ENCODE measurements at places on chromosomes 3 and 15.

GRCh38 chr3:187795207-187795960, 50.1 kb upstream of the BCL6 start:
- DNase-seq, result no peak

DNA sequence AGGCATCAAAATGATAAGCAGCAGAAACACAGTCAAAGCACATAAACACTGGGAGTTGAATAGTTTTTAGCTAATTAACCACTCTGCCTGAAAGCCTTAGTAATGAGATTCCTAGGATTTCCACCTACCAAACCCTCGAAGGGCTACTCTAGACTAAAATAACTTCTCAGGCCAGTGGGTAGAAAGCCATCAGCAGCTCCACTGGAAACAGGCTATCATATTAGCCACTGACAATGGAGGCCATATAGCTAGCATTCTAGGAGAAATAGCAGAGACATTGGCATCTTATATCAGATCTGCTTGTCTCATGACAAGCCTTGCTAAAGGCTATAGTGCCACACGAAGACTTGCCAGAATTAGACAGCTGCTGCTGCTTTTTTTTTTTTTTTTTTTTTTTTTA, 4.5 kb upstream of the CAPN3 start:
- no peak for DNase-seq

DNA sequence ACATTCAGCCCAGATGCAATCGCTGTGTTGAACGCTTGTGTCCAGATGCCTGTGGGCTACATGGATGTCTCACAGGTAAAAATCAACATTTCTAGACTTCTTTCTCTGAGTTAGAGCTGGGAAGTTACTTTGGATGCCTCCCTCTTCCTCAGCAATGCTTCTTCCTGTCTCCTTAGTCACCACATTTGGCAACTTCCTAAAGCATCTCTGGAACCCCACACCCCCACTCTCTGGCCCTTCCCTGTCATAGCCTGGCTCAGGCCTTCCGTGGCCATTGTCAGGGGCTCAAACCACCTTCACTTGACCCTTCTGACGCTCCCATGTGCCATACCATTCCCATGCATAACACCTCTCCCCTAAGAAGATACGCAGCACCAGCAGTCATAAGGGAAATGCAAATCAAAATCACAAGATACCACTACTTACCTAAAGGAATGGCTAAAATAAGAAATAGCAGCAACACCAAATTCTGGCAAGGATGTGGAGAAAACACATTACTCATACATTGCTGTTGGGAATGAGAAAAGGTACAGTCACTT, 21.6 kb upstream of the RGMA start:
- DNase-seq, result no peak

DNA sequence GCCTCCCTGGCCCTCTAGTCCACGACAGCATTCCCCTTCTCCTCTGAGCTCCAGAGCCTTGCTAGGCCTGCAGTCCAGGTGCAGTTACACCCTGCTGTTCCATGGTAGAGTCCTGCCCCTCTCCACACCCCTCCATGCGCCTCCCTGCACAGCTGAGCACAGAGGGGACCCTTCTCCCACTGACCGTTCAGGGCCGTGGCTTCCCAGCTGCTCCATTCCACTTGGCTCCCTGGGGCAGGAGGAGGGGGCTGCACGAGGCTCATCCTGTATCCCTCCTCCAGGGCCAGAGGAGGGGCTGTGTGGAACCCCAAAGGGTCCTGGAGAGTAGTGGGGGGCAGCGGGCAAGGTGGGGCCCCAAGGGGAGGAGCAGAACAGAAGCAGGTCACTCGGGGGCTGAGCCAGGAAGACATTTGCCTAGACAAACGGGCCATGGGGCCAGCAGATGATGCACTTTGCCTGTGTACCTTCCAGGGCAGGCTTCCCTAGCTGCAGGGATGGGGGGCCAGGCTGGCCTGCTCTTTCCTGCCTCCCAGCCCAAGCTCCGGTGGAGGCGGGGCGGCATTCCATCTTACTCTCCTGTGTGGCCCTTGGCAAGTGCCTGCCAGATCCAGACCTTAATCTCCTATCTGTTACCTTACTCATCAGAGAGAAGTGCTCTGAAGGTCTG, 20.7 kb upstream of the GOLGA6C start:
- no peak for DNase-seq

GRCh38 chr15:88909956-88910831, 3.0 kb downstream of the MFGE8 start:
- no peak for DNase-seq

DNA sequence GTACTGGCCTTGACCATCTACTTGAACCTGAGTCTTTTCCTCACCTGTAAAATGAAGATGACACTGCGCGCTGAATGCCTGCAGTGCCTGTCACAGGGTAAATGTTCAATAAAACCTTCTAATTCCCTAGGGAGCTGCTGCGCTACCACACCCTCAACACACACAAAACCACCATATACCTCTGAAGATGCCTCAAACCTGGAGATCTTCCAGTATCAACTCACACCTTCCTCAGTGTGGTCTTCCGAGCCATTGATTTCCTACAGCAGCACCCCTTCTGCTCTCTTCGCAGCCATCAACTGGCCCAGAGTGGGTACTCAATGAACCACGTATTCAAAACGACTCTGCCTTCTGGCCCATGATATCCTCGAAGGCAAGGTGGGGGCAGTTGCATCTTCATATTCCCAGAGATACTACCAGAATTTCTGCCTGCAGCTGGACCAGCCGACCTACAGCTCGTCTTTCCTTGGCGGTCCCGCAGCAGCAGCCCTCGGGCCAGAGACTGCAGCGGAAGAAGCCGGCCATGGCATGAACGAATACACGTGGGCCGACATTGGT, 695 bp downstream of the RPL32 start:
- DNase-seq, result no peak

- DNase-seq, result peak; percentile 76
These were observed 26.7 kb upstream of the TMC3 start for GRCh38 chr15:81400640-81401236.

DNA sequence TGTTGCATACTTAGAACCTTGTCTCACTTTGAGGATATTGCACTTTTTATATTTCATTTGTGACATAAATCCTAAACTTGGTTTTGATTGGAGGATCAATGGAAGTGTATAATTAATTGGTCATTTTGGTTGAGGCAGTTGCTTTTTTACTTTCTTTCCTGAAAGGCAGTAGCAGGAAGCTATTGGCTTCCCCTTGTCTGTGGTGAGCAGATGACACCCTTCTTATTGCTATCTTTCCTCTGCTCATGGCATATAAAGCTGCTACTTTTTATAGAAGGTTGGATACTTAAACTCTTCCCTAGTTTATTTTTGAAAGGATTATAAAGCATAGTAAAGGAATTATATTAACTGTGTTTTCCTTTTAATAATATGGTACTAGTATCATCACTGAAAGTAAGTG, 28.6 kb downstream of the FAM98B start:
- peak; percentile 9 for DNase-seq

GRCh38 chr3:61008153-61008997, 242.9 kb downstream of the FHIT start:
- no peak for DNase-seq

DNA sequence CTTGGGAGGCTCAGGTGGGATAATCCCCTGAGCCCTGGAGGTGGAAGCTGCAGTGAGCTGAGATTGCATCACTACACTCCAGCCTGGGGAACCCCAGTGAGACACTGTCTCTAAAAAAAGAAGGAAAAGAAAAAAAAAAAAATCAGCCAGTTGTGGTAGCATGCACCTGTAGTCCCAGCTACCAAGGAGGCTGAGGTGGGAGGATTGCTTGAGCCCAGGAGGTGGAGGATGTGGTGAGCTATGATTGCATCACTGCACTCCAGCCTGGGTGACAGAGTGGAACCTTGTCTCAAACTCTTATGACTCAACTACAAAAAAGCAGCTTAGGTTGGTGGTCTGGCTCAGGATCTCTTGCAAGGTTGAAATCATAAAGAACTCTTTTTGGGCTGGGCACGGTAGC, 19.3 kb upstream of the GPX1 start:
- peak; percentile 23 for DNase-seq

- DNase-seq, result no peak
These were observed 11.2 kb downstream of the PTH1R start for GRCh38 chr3:46888705-46889104.

- DNase-seq, result no peak
These were observed at the start of gene IGDCC3 for GRCh38 chr15:65377976-65378366. Gene IGDCC3, minus strand, starts transcription at chr15:65378002. Its CDS starts 214 bp downstream, at chr15:65377788.

- no peak for DNase-seq
These were observed 33.4 kb downstream of the SH3BP5 start for GRCh38 chr3:15299036-15299435.

- no peak for DNase-seq
These were observed 5.4 kb upstream of the CRBN start for GRCh38 chr3:3184876-3185275.

DNA sequence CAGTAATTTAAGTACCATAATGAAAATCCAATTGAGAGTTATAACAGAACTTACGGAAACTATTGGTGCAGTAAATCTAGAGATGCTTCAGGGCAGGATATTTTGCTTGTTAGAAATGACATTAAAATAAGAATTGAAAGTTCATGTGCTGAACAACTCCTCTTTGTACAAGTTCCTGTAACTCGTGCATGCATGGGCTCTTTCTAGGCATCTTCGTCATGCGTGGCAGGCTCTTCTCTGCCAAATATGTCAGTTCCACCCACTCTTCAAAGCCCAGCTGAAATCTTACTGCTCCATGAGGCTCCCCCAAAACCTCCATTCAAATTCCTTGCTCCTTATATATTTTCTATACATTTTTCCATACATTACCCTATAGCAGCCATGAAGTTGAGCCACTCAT, 48.7 kb downstream of the FBN1 start:
- no peak for DNase-seq

DNA sequence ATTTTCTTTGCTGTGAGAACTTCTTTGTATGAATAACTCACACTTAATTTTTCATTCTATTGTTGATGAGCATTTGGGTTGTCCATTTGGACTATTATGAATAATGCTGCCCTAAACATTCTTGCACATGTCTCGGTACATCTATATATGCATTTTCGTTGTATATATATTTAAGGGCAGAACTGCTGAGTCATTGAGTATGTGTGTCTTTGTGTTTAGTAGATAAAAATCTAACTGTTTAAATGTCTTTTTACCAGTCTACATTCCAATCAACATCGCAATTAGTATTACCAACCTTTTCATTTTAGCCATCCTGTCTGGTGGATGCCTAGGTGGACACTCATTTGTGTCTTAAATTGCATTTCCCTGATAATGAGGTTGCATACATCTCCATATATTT, 144.4 kb downstream of the UACA start:
- DNase-seq, result peak; percentile 52

- DNase-seq, result no peak
These were observed 60.4 kb upstream of the SLC2A2 start for GRCh38 chr3:171086914-171087313.

- DNase-seq, result no peak
These were observed 292.5 kb downstream of the CHST2 start for GRCh38 chr3:143412084-143412483.

DNA sequence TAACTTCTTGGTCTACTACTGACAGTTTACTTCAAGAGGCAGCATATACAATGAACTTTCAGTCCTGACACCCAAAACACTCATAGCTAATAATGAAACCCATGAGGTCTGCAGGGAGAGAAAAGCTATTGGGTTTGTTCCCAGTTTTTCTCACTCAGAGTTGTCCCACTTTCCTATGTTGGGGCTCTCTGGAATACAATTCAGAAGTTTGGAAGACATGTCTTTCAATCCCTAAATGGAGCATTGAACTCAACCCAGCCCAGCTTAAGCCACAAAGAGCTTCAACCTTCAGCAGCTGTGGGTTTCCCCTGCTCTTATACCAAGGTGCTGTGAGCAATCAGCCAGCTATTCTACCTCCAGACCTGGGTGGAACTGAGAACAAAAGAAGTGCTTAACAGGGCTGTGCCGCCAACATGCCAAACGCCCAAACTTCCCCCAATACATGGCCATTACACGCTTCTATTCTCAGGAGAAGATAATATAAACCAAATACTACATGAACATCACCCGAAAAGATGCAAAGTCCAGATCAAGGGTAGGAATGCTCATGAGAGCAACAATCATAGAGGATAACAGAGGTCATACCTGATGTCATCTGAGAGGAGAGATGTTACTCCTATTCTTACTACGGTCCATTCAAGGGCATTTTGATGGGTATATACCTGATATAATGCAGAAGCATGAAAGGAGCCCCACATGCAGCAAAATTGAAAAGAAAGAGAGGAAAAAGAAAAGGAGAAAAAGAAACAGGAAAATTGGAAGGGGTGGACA, 131.2 kb upstream of the TGFBR2 start:
- DNase-seq, result no peak

- no peak for DNase-seq
These were observed 77.5 kb downstream of the CCNL1 start for GRCh38 chr3:157082305-157082982.

DNA sequence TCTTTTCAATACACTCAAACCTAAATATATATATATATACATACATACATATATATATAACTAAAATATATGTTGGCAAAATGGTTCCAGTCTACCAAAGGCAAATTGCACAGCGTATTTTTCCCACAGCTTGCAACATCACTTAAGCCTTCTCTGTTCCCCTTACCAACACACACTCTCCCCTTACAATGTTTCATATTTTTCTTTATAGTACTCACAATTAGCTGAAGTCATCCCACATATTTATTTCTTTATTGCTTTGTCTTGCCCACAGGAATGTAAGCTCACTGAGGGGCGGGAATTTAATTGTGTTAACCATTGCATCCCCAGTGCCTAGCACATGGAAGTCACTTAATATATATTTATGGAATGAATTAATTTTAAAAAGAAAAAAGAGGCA, 288.3 kb downstream of the ULK4 start:
- DNase-seq, result no peak

- peak; percentile 8 for DNase-seq
These were observed 176.2 kb upstream of the ANKRD28 start for GRCh38 chr3:15973940-15974339.

DNA sequence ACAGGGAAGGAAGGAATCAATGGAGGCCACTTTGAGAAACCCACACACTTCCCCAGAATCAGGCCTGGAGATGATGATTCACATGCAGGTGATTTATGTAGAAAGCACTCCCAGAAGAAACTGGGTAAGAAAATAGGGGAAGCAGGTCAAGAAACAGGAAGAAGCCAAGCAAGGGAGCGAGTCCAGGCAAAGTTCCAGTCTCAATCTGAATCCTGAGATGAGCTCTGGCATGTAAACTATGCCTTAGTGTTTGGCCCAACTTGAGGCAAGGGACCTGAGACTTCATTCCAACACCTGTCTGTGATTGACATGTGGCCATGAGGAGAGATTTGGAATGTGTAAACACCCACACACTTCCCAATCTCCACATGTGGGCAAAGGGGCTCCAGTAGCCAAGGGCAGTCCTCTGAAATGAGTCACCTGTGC, 61.6 kb upstream of the CTNNB1 start:
- no peak for DNase-seq

GRCh38 chr3:30764891-30765290, 129.6 kb downstream of the GADL1 start:
- DNase-seq, result no peak
